NCI-H446 treated with DMSO at 0.1 percent for 48 hours (cell line): ENCODE measurements at places on chromosomes 1 and 21.

DNA sequence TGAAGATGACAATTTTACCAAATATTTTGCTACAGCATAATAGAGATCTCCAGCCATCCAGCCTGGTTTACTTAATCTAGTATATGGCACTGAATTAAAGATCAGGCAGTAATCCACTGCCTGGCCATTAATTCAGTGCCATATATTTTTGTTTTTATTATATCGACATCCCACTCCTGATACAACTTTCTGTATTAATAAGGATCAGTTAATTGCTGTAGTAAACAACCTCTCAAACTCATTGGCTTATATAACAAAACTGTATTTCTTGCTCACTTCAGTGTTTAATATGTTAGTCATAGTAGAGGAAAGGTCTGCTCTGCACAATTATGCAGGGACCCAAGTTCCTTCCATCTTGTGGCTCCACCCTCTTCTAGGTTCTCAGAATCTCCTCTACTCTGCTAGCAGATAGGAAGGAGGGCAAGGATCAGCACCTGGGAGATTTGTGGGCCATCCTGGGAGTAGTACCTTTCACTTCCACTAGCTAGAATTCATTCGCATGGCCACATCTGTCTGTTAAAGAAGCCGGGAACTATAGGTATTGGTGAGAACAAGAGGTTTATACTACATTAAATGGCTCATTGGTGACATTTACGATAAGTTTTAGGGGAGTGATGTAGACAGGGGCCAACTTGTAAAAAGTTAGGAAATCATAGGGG, 3.6 kb upstream of the ZDHHC18 start:
- no peak for DNase-seq

GRCh38 chr1:109792056-109792831, 28.5 kb upstream of the EPS8L3 start:
- peak; percentile 61 for DNase-seq

GRCh38 chr1:89781494-89782126, 39.2 kb upstream of the LRRC8D start:
- no peak for DNase-seq

DNA sequence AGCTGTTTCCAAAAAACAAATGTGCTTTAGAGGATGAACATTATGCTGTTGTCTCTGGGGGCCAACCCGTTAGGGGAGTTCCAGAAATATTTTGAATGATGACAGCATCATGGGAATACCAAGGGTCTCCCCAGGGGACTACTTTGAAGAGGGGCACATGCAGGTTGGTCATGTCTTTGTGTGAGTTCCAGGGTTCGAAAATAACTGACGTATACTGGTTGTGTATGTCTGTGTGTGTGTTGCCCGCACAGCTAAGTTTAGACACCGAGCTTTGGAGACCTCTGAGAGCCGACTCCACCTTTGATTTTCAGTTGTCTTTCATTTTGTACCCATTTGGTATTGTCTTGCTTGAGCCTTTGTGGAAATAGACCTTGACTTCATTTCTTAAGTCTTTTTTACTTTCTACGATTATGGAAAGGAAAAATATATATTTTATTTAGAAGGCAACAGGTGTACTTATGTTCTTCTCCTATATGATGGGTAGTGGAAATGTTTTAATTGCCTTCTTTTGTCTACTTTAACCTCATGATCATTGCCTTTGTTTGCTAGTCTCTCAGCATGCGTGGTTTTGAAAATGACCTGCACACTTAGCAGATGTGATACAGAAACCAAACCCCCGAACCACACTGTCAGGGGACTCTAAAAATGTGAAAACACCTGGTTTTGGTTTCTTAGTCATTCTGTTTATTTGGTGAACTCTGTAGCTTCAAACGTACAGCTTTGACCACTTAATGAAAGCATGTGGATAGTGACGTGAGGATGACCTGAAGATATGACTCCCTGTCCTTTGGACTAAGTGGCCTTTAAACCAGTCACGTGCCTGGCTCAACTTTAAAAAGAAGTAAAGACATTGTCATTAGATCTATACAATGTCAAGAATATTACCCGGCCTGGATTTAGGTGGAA, 56.5 kb downstream of the GALNT2 start:
- DNase-seq = no peak

DNA sequence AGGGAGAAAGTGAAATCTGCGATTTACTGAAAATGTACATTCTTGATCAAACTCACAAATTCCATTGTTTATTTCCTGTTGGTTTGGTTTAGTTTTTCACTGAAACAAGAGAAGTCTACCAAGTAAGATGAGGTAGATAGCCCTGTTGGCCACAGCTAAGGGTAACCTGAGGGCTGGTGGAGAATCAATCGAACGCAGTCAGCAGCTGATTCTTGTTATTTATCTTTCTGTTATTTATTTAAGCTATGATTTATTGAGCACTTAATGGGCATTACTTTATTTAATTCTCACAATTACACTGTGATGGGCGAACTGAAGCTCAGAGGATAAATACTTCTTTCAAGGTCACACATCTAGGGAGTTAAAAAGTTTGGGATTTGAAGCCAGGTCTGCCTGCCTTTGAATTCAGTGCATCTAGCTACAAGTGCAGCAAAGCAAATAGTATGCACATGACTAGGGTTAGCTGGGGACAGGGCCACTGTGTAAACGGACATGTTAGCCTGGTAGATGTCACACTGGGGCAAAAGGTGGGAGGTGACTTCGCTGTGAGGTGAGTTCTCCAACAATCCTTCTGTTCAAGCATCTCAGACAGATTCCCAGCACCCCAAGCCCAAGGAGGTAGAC, 106.5 kb upstream of the GADD45A start:
- DNase-seq = no peak

DNA sequence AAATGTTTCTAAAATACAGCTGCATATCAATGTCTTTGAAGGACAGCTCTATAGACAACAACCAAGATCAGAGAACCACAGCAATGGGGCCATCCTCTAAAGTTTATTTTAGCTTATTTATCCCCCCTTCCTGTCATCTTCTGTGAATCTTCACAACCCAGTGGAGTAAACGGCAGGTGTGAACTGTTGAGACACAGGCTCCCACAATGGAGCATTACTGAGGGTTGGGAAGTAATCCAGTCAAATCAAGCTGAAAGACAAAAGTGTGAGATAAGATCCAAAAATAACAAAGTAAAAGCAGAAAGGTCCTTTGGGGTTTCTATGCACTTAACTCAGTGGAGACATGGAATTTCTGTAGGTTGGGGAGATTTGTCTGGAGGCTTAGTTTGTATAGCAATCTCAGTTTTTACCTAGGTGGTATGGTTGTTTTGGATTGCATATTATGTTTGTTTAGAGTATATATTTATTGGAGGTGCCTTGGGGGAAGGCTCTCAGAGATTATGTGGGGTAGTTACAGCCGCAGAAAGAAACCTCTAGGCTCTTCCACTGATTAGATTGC, 286.9 kb upstream of the ADGRL2 start:
- no peak for DNase-seq

DNA sequence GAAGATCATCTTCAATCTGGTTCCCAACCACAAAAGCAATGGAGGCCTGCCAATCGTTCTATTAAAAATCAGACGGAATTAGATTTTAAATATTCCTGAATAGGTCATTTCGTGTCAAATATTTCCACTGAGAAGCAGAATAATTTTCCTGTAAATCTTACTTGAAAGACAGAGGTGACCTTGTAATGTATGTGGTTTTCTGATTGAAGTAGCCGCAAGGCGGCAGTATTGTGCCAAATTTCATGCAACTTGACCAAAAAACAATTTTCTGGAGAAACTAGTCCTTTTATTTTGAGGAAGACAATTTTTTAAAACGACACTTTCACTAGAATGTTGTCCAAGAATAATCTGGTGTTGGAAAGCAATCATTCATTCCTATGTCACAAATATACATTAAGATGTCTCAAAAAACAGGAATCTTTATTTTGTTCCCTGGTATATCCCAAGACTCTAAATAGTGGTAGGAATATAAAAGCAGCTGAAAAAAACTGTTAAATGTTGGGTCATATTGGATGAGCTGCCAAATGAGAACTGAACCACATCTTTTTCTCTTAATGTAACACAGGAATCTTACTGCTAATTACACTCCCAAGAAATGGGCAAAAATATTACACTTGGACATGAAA, 33.6 kb downstream of the SPAG17 start:
- DNase-seq = peak; percentile 60

- no peak for DNase-seq
Observed at GRCh38 chr1:23357138-23357908, 12.3 kb downstream of the ZNF436 start.

DNA sequence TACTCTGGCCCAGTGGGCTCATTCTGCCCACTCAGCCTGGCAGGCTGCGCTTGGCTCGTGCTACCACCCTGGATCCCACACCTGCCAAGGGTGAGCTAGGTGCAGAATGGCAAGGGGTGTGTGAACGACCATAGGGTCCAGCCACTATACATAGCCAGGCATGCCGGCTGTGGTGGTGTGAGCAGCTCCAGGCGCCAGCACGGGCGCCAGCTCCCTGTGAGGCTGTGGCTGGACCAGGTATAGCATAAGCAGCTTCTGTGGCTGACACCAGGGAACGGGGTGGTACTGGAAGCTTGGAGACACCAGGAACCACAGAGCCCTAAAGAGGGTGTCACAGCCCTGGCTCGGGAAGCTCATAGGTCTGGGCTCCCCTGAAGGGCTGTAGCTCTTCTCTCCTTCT, 18.6 kb downstream of the CCDC18 start:
- DNase-seq = no peak

DNA sequence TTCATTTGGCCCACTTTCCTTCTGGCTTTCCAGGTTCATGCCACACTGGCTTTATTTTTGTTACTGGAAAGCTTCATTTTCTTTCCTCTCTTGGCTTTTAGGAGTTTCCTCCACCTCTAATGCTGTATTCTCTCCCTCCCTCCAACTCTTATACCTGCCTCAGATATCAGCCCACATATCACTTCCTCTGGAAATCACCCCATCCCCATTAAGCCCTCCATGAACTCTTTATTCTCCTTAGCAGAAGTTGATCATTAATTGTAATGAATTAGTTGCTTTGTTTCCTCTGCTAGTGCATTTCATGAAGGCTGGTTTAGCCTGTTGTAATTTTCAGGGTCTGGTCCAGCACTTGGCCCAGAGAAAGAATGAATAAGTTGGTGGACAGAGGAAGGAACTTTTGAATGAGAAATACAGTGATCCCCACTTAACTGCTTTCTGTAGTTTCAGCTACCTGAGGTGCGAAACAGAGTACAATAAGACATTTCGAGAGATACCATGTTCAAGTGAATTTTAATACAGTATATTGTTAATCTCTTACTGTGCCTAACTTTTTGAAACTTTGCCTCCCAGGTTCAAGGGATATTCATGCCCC, 1.7 kb downstream of the SOAT1 start:
- no peak for DNase-seq

GRCh38 chr1:205382561-205382960, 25.8 kb upstream of the KLHDC8A start:
- DNase-seq = no peak

DNA sequence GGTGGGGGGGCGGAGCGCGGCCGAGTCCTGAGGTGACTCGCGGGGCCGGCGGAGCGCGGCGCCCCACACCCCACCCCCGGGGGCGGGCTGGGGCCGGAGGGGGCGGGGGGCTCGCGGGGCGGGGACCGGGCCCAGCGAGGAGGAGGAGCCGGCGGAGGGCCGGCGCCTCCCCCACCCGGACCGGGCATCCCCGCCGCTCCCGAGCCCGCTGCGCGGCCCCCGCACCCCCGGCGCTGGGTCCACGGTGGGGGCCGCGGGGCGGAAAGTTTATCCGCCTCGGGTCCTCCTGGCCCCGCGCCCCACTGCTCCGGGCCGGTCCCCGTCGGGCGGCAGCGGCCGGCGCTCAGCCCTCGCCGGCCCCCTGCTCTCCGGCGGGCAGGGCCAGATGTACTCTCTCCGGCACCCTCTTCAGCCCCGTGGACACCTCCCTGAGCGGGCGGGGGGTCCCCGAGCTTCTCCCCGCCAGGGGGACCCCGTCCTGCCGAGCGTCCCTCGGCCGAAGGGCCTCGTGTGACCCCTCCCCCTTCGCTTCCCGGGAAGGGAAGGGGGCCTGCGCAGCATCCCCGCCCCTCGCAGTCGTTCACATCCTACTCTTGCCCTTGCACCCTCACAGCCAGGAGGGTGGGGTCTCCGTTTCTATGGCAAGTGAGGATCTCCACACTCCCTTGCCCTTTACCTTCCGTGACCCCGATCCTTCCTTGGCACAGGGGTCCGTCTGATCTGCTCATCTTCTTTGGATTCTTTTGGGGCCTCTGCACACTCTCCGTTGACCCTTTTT, 663 bp downstream of the CAMTA1 start:
- no peak for DNase-seq

- DNase-seq = no peak
Observed at GRCh38 chr21:29419422-29419821, 120.7 kb downstream of the BACH1 start.

- DNase-seq = no peak
Observed at GRCh38 chr21:38699048-38699447, 106.7 kb upstream of the ETS2 start.

DNA sequence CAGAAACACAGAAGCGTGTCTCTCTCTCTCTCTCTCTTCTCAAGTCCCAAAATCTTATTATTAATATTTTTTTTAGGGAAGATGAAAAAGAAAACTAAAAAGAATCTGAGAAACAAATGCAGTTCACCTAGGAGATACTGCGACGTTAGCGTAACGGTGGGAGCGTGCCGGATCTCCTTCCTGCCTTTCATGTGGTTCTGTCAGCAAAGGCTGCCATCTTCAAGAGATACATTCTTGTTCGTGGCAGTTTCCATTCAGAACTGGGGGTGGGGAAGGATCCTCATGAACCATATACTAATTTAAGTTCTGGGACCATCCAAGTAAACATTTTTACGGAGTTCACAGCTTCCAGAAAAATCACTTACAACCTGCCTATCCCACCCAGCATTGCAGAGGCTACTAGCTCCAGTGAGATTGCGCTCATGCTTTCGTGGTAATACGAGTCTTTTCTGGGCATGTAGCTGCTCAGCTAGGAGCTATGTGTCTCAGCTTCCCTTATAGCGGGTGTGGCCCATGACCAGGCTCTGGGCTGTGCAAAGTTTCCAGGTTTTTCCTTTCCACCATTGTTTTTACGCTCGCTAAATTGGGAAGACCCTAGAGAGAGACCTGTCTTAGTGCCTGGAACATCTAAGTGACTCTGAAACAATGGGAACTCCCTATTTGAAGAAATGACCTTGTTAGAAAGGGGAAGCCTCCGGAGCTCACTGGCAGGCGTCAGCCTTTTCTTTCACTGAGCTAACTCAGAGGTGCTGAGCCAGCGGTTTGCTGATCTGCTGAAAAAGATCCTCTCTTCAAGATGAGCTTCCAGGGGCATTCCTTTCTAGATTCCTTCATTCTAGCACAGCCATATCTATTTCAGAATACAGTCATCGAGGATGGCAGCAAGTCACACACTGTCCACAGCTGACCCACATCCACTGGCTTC, 17.3 kb downstream of the SLAMF1 start:
- DNase-seq = no peak

DNA sequence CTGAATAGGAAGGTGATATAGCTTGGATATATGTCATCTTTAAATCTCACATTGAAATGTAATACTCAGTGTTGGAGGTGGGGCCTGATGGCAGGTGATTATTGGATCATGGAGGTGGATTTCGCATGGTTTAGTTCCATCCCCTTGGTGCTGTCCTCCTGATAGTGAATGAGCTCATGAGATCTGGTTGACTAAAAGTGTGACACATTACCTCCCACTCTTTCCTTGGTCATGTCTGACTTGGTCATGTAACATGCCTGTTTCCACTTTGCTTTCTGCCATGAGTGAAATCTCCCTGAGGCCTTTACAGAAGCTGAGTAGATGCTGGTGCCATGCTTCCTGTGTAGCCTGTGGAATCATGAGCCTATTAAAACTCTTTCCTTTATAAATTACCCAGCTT, 664.5 kb upstream of the NR5A2 start:
- no peak for DNase-seq
